ENCODE measurements at places on chromosomes 4 and X. TPM values are rescaled to one million over a fixed set of nuclear protein-coding genes. Genes with fewer than 3 reads are reported as not detected.

DNA sequence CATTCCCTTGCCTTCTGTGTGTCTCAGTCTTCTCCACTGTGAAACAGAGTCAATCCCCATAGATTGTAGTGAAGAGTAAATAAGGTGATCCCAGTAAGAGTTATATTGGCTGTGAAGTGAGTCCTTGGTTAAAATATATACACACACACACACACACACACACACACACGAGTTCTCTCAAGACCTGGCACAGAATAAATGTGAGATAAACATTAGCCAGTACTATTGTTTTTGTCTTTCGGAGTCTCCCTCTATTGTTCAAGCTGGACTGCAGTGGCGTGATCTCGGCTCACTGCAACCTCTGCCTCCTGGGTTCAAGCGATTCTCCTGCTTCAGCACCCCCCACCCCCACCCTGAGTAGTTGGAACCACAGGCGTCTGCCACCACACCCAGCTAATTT lies 44.8 kb upstream of the FAM156A start:
- DNase-seq, result no peak

PAK3 gene
- not detected for total RNA-seq

GRCh38 chr4:46594661-46595060 lies 204.7 kb upstream of the GABRA2 start:
- DNase-seq, result no peak

DIAPH2 gene
- 8.8 TPM for total RNA-seq

SERPINA7 gene
- total RNA-seq, result not detected

FGFBP2 gene
- not detected for total RNA-seq

UGT2B17 gene
- not detected for total RNA-seq

All from HT-29 (cell line).